ENCODE measurements at places on chromosomes 12 and 14. TPM values are rescaled to one million over a fixed set of nuclear protein-coding genes. Genes with fewer than 3 reads are reported as not detected.

PTPN21 gene
- 35.5 TPM for total RNA-seq

GRCh38 chr12:131801254-131801866 is 26.8 kb upstream of the MMP17 start:
- H3K4me3 ChIP-seq, result no peak overlapping the region
- H3K36me3 ChIP-seq, result no peaks in the 10 kb centered on the region
- no peak overlapping the region for H3K27ac ChIP-seq

DNA sequence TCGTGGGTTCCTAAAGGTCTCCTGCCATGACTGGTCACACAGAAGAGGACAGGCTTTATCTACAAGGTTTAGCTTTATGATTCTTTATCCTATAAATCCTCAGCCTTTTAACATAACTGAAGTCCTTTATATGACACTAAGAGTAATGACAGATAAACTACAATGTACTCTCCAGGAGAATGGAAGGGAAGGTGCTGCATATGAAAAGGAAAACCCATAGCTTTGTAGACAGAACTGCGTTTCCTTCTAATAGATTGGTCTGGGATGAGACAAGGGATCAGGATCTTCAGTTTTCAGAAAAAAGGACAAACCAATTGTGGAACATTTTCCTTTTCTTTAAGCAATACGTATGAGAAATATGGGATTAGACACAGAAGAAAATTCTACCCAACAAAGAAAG is 201.1 kb upstream of the NPAS3 start:
- no peaks in the 10 kb centered on the region for H3K27me3 ChIP-seq
- H3K36me3 ChIP-seq, result no peaks in the 10 kb centered on the region
- H3K4me1 ChIP-seq, result no peaks in the 10 kb centered on the region
- DNase-seq, result no peak
- H3K4me3 ChIP-seq, result no peak overlapping the region

GRCh38 chr12:2625289-2625612 is 169.5 kb upstream of the FKBP4 start:
- DNase-seq, result no peak
- no peak overlapping the region for H3K4me3 ChIP-seq
- H3K27ac ChIP-seq, result no peak overlapping the region
- no peaks in the 10 kb centered on the region for H3K4me1 ChIP-seq
- no peaks in the 10 kb centered on the region for H3K27me3 ChIP-seq

- DNase-seq, result no peak
- H3K27ac ChIP-seq, result no peak overlapping the region
- H3K4me3 ChIP-seq, result peak overlapping the region; percentile 27
- no peaks in the 10 kb centered on the region for H3K36me3 ChIP-seq
- H3K4me1 ChIP-seq, result peaks cover 13% of the 10 kb centered on the region
These were observed 78.7 kb downstream of the PPM1A start for GRCh38 chr14:60327447-60328331.

GRCh38 chr12:82876075-82876474 is 189.4 kb downstream of the TMTC2 start:
- H3K4me3 ChIP-seq, result no peak overlapping the region
- no peaks in the 10 kb centered on the region for H3K36me3 ChIP-seq
- H3K4me1 ChIP-seq, result no peaks in the 10 kb centered on the region
- DNase-seq, result no peak
- no peaks in the 10 kb centered on the region for H3K27me3 ChIP-seq

DNA sequence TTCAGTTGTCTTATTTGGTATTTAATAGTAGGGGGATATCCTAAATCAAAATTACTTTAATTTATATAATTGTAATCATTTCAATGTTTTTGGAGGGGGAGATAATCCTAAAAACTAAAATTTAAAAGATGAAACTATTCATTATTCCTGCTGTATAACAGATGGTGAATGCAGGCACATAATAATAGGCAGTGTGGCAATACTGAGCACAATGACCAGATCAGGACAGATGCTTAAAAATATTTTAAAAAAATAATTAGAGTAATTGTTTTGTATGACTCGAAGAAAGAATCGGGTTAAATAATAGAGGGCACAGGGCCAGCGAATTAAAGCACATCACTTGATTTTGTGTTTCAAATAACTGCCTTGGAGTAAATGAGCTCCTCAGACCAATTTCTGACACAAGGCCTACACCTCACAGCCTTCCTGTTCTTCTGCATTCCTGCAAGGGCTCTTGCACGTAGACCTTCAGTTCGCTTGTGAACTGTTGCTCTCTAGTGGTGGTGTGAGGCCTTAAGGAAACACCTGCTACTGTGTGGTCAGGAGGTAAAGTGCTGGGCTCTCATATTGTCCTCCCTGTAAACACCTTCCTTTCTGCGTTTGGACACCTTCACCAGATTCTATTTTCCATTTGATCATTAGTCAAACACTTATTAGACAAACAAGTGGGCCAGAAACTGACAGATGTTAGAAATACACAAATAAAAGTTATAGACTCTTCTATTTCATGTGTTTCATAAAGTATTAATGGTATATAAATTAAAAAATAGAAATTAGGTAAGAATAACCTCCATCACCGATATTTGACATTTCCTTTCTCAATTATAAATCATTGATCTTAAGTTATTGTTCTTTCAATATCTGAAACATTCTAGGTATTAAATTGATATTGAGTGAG is 29.3 kb upstream of the KLRF1 start:
- peaks cover 13% of the 10 kb centered on the region for H3K4me1 ChIP-seq
- no peaks in the 10 kb centered on the region for H3K27me3 ChIP-seq
- no peaks in the 10 kb centered on the region for H3K36me3 ChIP-seq
- no peak for DNase-seq
- H3K4me3 ChIP-seq, result no peak overlapping the region
- no peak overlapping the region for H3K27ac ChIP-seq

DNA sequence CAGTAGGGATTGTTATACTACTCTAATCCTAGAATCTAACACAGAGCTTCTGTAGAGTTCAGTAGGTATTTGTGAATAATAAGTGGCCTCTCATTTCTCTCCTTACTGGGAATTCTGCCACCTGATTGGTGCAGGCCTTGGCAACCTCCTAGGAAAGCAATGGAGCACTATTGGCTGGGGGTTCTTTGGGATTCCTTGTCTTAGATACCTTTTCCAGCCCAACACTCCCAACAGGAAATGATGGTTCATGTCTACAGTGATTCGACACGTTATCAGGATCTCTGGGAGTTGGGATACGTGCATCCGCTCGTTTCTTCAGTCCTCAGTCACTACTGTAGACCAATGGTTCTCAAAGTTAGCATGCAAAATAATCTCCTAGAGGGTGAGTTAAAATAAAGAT is 67.4 kb downstream of the ELK3 start:
- H3K4me1 ChIP-seq, result peaks cover 15% of the 10 kb centered on the region
- DNase-seq, result no peak
- H3K27me3 ChIP-seq, result no peaks in the 10 kb centered on the region
- H3K36me3 ChIP-seq, result no peaks in the 10 kb centered on the region

GRCh38 chr12:32000373-32001005 is 41.3 kb downstream of the RESF1 start:
- no peaks in the 10 kb centered on the region for H3K4me1 ChIP-seq
- DNase-seq, result no peak
- peaks cover 19% of the 10 kb centered on the region for H3K36me3 ChIP-seq
- H3K27ac ChIP-seq, result no peak overlapping the region

GPR68 gene
- 4.1 TPM for total RNA-seq

GRCh38 chr12:131505561-131505960 is 205.3 kb upstream of the SFSWAP start:
- DNase-seq, result no peak
- no peaks in the 10 kb centered on the region for H3K27me3 ChIP-seq
- no peak overlapping the region for H3K27ac ChIP-seq

DNA sequence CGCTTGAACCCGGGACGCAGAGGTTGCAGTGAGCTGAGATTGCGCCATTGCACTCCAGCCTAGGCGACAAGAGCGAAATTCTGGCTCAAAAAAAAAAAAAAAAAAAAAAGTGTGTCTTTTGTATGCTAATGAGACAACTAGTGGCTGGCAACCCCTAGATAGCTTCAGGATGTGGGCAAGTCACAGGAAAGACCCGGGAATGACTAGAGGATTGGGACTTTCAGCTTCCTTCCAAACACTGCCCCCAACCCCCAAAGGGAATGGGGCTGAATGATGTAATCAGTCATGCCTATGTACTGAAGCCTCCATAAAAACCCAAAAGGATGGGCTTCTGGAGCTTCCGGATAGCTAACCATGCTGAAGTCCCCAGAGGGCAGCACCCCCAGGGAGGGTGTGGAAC is 28.6 kb downstream of the USP44 start:
- no peak overlapping the region for H3K27ac ChIP-seq
- peaks cover 5% of the 10 kb centered on the region for H3K36me3 ChIP-seq
- H3K27me3 ChIP-seq, result no peaks in the 10 kb centered on the region
- H3K4me3 ChIP-seq, result no peak overlapping the region
- DNase-seq, result no peak

MUCL1 gene
- total RNA-seq, result not detected

DNA sequence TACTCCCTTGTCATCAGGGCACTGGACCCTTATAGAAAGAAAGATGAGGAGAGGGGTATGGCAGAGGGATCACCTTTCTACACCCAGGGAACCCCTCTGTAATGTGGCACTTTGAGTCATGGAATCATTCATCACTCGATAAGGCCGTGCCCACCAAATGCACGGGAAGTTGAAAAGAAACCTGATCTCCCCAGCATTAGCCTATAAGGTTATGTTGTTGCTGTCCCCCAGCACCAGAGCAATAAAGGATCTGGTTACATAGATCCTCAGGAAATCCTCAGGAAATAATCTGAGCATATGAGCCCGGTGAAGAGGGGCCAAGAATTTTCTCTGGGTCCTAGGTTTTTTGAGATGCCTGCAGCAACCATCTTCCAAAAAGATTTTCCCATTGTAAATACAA is 148.8 kb upstream of the CRY1 start:
- no peaks in the 10 kb centered on the region for H3K36me3 ChIP-seq
- no peaks in the 10 kb centered on the region for H3K4me1 ChIP-seq
- DNase-seq, result no peak
- H3K27me3 ChIP-seq, result no peaks in the 10 kb centered on the region
- H3K4me3 ChIP-seq, result no peak overlapping the region
- H3K27ac ChIP-seq, result no peak overlapping the region

GRCh38 chr12:127383281-127383680 is 883.7 kb upstream of the TMEM132C start:
- no peaks in the 10 kb centered on the region for H3K36me3 ChIP-seq
- no peak for DNase-seq
- no peak overlapping the region for H3K27ac ChIP-seq
- H3K4me3 ChIP-seq, result no peak overlapping the region
- H3K27me3 ChIP-seq, result no peaks in the 10 kb centered on the region

CELA1 gene
- not detected for total RNA-seq

DNA sequence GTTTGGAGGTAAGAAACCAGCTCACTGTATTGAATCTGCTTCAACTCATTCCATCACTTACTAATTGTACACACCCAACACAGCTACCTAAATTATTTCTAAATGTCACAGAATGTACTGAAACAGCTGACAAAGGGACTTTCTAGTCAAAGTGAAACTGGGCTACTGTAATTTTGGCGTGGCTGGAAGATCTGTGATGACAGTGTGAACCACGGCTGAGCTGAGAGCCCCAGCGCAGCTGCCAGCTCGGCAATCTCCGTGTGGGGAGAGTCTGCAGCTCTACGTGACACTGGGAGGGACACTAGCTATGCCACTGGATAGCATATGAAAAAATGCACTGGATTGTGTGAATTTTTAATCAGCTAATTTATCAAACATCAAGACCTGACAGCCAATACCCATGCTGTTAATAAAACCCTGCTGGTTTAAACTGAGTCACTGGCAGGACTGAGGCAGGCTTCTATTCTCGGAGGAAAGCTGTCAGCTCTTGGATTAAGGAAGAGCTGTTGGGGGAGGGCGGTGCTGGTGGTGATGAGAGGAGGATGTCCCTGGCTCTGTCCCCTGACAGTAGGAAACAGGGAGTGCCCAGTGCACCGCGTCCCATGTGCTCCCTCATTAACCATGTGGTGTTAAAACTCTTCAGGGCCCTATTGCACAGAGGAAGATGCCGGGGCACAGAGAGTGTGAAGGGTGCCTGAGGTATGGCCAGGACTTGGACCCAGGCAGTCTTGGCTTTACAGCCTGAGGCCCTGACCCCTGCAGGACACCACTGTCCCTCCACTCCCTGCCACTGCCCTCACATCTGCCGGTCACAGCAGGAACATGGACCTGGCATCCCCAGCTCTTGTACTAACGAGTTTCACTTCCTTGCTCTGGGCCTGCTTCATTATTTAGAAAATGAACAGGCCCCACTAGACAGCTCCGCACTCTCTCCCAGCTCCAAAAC is 13.3 kb downstream of the SLC15A4 start:
- H3K36me3 ChIP-seq, result no peaks in the 10 kb centered on the region
- H3K4me1 ChIP-seq, result no peaks in the 10 kb centered on the region
- peak overlapping the region; percentile 77 for H3K27ac ChIP-seq
- no peak overlapping the region for H3K4me3 ChIP-seq
- DNase-seq, result no peak

MORN3 gene
- total RNA-seq, result not detected

DNA sequence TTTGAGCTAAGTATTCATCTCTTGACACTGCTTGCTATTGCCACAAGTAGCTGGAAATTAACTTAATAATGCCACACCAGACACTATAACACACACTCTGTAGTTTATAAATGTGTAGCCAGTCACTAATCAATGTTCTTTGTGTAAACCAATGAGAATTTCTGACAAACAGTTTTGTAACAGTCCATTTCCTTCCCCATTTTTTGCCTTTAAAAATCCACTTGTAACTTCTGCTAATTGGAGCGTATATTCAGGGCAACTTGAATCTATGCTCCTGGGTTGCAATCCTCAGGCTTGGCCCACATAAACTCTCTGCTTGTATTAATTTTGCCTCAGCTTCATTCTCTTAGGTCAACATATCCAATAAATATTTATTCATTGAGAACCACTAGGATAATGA is 125.0 kb upstream of the DHRS4 start:
- peaks cover 27% of the 10 kb centered on the region for H3K4me1 ChIP-seq
- H3K27ac ChIP-seq, result peak overlapping the region; percentile 6
- no peak for DNase-seq

DNA sequence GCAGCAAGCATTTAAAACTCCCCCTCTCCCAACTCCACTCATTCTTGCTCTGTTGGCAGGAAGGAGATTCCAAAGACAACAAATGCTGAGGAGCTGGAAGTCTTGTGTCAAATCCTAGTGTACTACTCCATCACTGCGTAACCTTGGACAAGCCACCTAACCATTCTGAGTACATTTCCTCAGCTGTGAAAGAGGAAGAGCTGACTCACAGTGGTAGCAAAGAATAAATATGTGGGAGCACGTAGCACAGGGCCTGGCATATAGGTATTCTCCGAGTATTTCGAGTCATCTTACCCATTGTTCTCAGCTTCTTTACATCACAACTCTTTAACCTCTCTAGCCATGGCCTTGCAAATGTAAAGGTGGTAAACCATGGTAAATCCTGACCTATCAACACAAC is 28.7 kb downstream of the EGLN3 start:
- H3K27me3 ChIP-seq, result no peaks in the 10 kb centered on the region
- no peaks in the 10 kb centered on the region for H3K36me3 ChIP-seq
- H3K4me3 ChIP-seq, result no peak overlapping the region

KRT2 gene
- total RNA-seq, result not detected

GRCh38 chr14:77859934-77860570 is 60.1 kb downstream of the ADCK1 start:
- DNase-seq, result peak; percentile 33
- H3K27ac ChIP-seq, result no peak overlapping the region
- H3K36me3 ChIP-seq, result no peaks in the 10 kb centered on the region
- H3K4me1 ChIP-seq, result no peaks in the 10 kb centered on the region
- H3K27me3 ChIP-seq, result no peaks in the 10 kb centered on the region
